Body of pancreas (tissue), 4 donors: ENCODE measurements at places on chromosomes 12 and 14. TPM values are rescaled to one million over a fixed set of nuclear protein-coding genes. Genes with fewer than 3 reads are reported as not detected.

RGS6 gene
- 0.26 TPM for total RNA-seq

GPR68 gene
- not detected for total RNA-seq

NGB gene
- not detected for total RNA-seq

DCTN2 gene
- 89.2 TPM for total RNA-seq

LRCOL1 gene
- total RNA-seq = not detected

SCN8A gene
- 4.9 TPM for total RNA-seq

KRT6A gene
- not detected for total RNA-seq

SYNDIG1L gene
- total RNA-seq = 0.52 TPM

CFAP54 gene
- 0.52 TPM for total RNA-seq

PFDN5 gene
- total RNA-seq = 403 TPM

FGD4 gene
- total RNA-seq = 54.4 TPM

DNA sequence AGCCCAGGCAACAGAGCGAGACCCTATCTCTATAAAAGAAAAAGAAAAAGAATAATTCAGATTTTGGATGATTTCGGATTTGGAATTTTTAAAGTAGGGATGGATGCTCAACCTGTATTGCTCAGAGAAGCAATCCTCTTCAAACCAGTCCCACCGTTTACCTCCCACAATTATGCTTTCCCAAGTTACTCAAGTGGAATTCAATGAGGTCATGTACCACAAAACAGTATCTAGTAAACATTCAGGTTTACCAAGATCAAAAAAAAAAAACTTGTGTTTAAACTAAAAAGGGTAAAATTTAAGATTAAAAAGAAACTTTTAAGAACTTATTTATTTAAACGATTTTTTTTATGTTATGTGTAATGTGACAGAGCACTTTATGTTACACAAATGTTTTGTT is 2.5 kb downstream of the KDM5A start:
- DNase-seq = no peak
- H3K27me3 ChIP-seq = no peaks in the 10 kb centered on the region

- H3K27me3 ChIP-seq = peaks cover 6% of the 10 kb centered on the region
- H3K4me3 ChIP-seq = no peak overlapping the region
- DNase-seq = peak; percentile 38
- no peaks in the 10 kb centered on the region for H3K36me3 ChIP-seq
- H3K27ac ChIP-seq = peak overlapping the region; percentile 69
These were observed 9.0 kb upstream of the LRTM2 start for GRCh38 chr12:1811281-1811947.

DNA sequence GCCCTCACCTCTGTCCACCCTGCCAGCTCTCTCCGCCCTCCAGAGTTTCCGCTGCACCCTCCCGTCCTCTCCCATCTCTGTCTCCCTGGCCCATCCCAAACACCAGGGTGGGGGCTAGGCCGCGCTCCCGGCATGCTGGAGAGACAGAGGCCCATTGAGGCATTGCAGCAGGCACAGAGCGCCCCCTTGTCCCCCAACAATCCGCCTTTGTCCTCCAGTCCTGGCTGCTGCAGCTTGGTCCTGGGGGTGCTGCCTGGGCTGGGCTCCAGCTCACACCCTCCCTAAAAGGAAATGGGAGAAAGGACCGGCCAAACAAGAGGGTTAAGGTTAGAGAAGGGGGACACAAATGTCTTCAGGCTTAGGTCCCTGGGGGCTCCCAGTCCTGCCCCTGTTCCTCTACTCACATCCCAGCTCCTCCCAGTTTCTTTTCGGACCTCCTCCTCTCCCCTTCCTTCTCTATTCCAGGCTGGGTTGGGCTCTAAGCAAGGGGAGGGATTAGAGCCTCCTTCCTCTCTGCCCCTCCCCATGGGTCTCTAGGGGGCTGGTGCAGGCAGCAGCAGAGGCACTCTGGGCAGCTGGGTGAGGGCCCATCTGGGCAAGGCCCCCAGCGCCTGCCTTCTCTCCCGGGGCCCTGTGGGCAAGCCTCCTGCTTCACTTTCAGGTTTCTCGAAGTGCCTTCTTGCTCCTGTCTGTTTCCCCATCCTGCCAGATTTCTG is at the start of gene CMTM5:
TSS of gene CMTM5 (plus strand) at position 565 of the 716 bp plus-strand sequence. CDS start 206 bp downstream, outside the sequence.
- no peaks in the 10 kb centered on the region for H3K36me3 ChIP-seq
- H3K4me3 ChIP-seq = no peak within 1 kb of the TSS
- H3K27ac ChIP-seq = no peak within 1 kb of the TSS
- DNase-seq = no peak
- H3K4me1 ChIP-seq = peaks cover 6% of the 10 kb centered on the region

- no peaks in the 10 kb centered on the region for H3K4me1 ChIP-seq
- H3K27ac ChIP-seq = no peak overlapping the region
- H3K4me3 ChIP-seq = no peak overlapping the region
- H3K27me3 ChIP-seq = no peaks in the 10 kb centered on the region
- DNase-seq = no peak
- no peaks in the 10 kb centered on the region for H3K36me3 ChIP-seq
These were observed 83.3 kb downstream of the PLXNC1 start for GRCh38 chr12:94231709-94232108.

DNA sequence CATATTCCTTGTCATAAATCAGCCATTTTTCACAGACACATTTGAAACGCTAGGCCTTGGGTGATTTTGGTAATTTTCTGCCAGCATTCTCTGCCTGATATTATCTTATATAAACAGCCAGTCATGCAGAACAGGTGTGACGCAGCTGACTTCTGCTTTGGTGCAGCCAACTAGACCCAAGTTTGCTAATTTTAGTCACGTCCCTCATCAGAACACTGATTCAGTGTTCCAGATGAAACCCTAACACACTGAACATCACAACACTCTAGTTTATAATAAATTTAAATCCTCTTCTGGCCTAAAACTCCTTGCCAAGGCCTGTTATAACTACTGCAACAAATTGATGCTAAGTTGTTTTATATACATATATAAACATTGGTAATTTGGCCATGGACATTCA is 386.1 kb downstream of the SEC23A start:
- H3K4me1 ChIP-seq = no peaks in the 10 kb centered on the region
- H3K27me3 ChIP-seq = no peaks in the 10 kb centered on the region
- no peak overlapping the region for H3K27ac ChIP-seq

DNA sequence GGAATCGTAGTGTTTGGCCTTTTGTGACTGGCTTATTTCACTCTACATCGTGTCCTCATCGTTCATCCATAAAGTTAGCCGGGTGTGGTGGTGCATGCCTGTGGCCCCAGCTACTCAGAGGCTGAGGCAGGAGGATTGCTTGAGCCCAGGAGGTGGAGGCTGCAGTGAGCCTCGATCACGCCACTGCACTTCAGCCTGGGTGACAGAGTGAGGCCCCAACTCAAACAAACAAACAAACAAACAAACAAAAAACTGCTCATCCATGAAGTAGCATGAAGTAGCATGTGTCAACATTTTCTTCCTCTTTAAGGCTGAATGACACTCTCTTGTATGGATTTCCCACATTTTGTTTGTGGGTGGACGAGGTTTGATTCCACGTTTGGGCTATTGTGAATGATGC is 44.0 kb upstream of the MEG3 start:
- H3K36me3 ChIP-seq = no peaks in the 10 kb centered on the region
- no peak overlapping the region for H3K27ac ChIP-seq
- H3K27me3 ChIP-seq = no peaks in the 10 kb centered on the region

GRCh38 chr12:79364197-79364596 is 326.6 kb downstream of the PAWR start:
- no peaks in the 10 kb centered on the region for H3K4me1 ChIP-seq
- H3K4me3 ChIP-seq = no peak overlapping the region

- no peaks in the 10 kb centered on the region for H3K36me3 ChIP-seq
- no peaks in the 10 kb centered on the region for H3K27me3 ChIP-seq
- peaks cover 14% of the 10 kb centered on the region for H3K4me1 ChIP-seq
These were observed 89.0 kb downstream of the STON2 start for GRCh38 chr14:81311141-81311540.

DNA sequence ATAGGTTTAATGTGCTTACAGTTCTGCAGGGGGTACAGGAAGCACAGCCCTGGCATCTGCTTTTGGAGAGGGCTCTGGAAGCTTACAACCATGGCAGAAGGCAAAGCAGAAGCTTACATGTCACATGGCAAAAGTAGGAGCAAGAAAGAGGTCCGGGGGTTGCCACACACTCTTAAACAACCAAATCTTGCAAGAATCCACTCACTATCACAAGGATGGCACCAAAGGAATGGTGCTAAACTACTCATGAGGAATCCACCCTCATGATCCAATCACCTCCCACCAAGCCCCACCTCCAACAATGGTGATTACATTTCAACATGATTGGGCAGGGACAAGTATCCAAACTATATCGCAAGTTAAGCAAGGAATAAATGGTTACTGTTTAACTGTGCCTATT is 255.8 kb upstream of the AVPR1A start:
- DNase-seq = no peak
- no peak overlapping the region for H3K4me3 ChIP-seq
- H3K4me1 ChIP-seq = no peaks in the 10 kb centered on the region
- no peaks in the 10 kb centered on the region for H3K36me3 ChIP-seq
- H3K27me3 ChIP-seq = no peaks in the 10 kb centered on the region

GRCh38 chr12:87642245-87642644 is 387.0 kb downstream of the C12orf50 start:
- H3K36me3 ChIP-seq = no peaks in the 10 kb centered on the region
- no peaks in the 10 kb centered on the region for H3K27me3 ChIP-seq
- H3K4me3 ChIP-seq = no peak overlapping the region
- no peak overlapping the region for H3K27ac ChIP-seq
- DNase-seq = no peak
- H3K4me1 ChIP-seq = no peaks in the 10 kb centered on the region

- H3K27ac ChIP-seq = no peak overlapping the region
- no peak overlapping the region for H3K4me3 ChIP-seq
- no peak for DNase-seq
These were observed 164.4 kb downstream of the KICS2 start for GRCh38 chr12:64057706-64058105.

- H3K36me3 ChIP-seq = no peaks in the 10 kb centered on the region
- no peak overlapping the region for H3K27ac ChIP-seq
- H3K27me3 ChIP-seq = no peaks in the 10 kb centered on the region
These were observed 14.7 kb downstream of the JAG2 start for GRCh38 chr14:105153739-105154475.

GRCh38 chr14:96275177-96276112 is 19.4 kb downstream of the BDKRB1 start:
- H3K36me3 ChIP-seq = no peaks in the 10 kb centered on the region
- DNase-seq = peak; percentile 85
- peak overlapping the region; percentile 74 for H3K27ac ChIP-seq
- no peak overlapping the region for H3K4me3 ChIP-seq
- H3K27me3 ChIP-seq = no peaks in the 10 kb centered on the region
- peaks cover 22% of the 10 kb centered on the region for H3K4me1 ChIP-seq

DNA sequence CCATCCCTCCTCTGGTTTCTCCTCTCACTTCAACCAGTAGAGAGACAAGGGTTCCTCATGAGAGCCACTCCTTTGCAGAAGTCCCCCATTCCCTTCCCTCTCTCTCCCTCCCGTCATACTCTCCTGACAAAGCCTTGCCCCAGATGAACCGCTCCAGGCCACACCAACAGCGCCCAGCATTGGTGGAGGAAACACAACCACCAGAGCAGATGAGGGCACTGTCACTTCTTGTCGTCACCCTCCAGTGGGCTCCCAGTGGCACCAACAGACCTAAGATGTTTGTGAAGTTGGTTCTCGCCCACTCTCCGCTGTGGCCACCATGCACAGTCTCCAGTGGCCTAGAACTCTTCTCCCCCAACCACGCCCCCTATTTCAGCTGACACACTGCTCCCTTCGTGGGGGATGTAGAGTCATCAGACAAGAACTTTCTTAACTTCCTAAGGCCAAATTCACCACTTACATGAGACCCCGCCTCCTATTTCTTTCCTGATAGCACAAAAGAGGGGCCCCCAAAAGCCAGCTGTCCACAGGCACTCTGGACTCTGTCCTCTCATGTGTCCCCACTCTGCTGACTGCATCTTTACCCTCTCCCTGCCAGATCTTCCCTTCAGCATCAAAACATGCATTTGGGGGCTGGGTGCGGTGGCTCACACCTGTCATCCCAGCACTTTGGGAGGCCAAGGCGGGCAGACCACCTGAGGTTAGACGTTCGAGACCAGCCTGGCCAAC is 29.2 kb upstream of the PLEKHG6 start:
- H3K4me1 ChIP-seq = peaks cover 40% of the 10 kb centered on the region
- no peaks in the 10 kb centered on the region for H3K36me3 ChIP-seq
- H3K27me3 ChIP-seq = no peaks in the 10 kb centered on the region
- H3K27ac ChIP-seq = peak overlapping the region; percentile 97
- no peak overlapping the region for H3K4me3 ChIP-seq

GRCh38 chr12:106519607-106520021 is 63.2 kb upstream of the RFX4 start:
- no peak overlapping the region for H3K27ac ChIP-seq
- H3K4me3 ChIP-seq = no peak overlapping the region
- no peaks in the 10 kb centered on the region for H3K36me3 ChIP-seq
- H3K4me1 ChIP-seq = no peaks in the 10 kb centered on the region

- H3K27ac ChIP-seq = no peak overlapping the region
- H3K4me1 ChIP-seq = peaks cover 40% of the 10 kb centered on the region
- no peak for DNase-seq
- no peaks in the 10 kb centered on the region for H3K36me3 ChIP-seq
These were observed 8.4 kb downstream of the PACS2 start for GRCh38 chr14:105322791-105323556.
